ENCODE measurements at places on chromosomes 2 and 18. TPM values are rescaled to one million over a fixed set of nuclear protein-coding genes. Genes with fewer than 3 reads are reported as not detected.

KCNG2 gene
- 0.71 TPM for polyA plus RNA-seq

ACADL gene
- 26.3 TPM for polyA plus RNA-seq

DNA sequence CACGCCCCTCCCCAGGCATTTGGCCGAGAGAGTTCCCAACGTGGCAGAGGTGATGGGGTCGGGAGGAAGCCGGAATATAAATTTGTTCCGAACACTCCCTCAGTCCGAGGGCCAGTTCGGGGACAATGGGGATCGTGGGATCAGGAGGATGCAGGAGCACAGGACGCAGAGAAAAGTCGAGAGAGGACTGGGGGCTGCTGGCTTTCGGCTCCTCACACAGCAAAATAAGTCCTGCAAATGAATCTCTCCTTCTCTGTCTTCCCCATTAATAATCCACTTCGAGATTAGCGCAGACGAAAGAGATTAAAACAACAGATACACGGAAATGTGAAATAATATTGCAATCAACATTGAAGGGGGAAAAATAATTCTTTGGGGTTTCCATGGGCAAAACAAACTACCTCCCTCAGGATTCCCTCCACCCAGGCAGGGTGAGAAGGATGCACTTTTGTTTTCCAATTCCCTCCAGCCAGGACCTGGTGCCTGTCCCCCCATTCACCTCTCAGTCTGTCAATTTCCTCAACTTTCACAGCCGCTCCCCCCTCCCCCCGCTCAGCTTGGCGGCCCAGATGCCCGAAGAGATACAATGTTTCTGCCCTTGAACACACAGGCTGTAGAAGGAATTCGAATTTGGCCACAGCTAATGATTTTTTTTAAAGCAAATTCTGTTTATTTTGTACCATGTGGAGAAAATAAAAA lies 3.1 kb upstream of the ZEB2 start:
- DNase-seq = no peak

SNTG2 gene
- 4.1 TPM for polyA plus RNA-seq

GRCh38 chr18:47595831-47596501 lies 334.5 kb downstream of the SMAD2 start:
- DNase-seq = no peak

DNA sequence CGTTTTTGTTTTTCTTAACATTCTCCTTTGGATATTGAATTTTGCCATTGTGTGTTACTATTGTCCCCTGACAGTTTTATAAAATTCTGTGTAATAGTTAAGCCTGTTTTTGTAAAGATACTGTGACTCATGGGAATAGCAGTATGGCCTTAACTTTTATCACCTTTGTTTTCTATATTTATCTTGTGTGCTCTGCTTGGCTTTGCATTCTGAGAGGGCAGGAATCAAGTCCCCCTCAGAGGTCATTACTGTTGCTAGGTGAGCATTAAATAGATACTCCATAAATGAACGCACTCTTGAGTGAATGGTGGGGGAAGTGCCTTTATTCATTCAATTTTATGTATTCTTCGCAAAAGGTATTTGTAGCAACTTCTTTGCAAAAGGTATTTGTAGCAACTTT lies 160.0 kb downstream of the PHLPP1 start:
- DNase-seq = no peak

Data from renal pelvis (tissue), 12 donors.